Stimulated activated CD4-positive, alpha-beta T cell treated with anti-CD3 and anti-CD28 coated beads, Interleukin-15, amount 100 ng/mL, for 24 hours (primary cell): ENCODE measurements at places on chromosomes 6 and 20.

DNA sequence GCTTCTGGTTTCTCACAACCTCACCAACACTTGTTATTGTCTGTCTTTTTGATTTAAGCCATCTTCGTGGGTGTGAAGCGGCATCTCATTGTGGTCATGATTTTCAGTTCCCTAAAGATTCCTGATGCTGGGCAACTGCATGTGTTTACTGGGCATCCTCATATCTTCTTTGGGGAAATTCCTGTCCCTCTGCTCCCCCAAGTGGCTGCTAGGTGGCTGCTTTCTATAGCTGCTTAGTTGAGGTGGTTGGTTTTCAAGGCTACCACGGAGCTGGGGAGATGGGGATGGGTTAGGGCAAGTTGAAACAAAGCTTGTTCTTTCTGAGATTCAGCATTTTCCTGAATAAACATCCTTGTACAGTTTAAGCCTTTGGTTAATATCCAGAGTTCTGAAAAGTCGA lies 403.9 kb upstream of the SULF2 start:
- DNase-seq, result no peak

DNA sequence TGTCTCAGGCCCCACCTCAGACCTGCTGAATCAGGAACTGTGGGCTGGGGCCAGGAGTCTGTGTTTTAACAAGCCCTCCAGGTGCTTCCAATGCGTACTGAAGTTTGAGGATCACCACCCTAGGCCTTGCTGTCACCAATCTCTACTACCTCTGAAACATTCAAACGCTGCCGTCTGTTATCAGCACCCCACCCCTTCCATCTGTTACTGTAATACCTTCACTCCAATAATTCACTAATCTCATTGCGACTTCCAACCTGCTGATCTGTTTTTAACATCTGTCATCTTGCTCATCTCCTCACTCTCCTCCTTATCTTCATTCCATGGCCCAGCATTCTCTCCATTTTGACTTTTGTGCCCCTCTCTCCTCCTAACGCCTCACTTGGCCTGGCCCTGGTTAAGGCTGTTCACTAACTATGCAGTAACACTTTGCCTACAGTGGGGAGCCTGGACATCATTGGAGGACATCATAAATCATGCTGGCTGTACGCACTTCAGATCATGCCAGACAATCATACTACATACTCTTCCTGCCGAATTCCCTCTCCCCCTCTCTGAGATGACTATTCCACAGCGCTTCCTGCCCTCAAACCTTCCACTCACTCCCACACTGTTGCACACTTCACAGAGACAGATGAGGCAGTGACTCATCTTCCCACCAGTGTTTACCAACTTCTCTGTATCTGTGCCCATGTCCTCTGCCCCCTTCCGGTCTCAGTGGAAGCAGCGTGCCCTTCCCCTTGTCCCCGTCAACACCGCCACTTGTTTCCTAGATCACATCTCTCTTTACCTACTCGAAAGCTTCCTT lies 3.0 kb upstream of the GUCA1B start:
- peak; percentile 39 for DNase-seq

GRCh38 chr6:137218473-137218916 lies 690 bp downstream of the IFNGR1 start:
- DNase-seq, result peak; percentile 49

GRCh38 chr20:44087051-44087856 lies 99.7 kb downstream of the JPH2 start:
- DNase-seq, result no peak

DNA sequence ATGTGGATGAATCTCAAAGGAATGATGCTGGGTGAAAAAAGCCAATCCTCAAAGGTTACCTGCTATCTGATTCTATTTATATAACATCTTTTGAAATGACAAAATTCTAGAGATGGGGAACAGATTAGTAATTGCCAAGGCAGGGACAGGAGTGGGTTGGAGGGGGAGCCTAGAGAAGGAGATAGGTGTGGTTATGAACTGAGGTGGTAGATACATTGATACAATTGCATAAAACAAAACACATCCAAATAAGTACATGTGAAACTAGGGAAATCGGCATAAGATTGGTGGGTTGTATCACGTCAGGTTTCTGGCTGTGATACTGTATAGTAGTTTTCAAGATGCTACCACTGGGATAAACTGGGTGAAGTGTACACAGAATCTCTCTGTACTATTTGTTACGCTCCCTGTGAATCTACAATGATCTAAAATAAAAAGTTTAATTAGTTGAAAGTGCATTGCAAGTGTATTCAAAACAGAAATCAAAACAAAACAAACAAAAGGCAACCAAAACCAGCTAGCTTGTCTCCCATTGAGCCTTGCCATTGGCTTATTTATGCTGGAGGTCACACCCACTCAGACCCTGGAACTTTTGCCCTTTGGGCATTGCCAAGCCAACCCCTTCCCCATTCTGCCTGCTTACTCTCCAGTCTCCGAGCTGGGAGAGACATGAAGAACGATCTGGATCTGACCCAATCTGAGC lies 27.8 kb downstream of the PPP1R16B start:
- DNase-seq, result peak; percentile 55

GRCh38 chr20:9301129-9302090 lies 213.0 kb upstream of the LAMP5 start:
- DNase-seq, result no peak
